ENCODE measurements at places on chromosomes 16 and 17.

DNA sequence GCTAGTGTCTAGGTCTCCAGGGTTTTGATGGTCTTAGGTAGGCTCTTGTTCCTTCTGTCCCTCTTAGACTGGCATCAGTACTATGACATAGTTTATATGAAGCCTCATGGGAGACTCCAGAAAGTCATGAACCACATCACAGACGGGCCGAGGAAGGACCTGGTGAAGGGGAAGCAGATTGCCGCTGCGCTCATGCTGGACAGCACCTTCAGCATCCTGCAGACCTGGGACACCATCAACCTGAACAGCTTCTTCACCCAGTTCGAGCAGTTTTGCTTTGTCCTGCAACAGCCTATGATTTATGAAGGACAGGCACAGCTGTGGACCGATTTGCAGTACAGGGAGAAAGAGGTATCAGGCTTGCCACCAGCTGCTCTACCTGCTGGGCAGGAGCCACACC, 34.0 kb downstream of the RNF213 start:
- DNase-seq: no peak

- DNase-seq: no peak
Observed at GRCh38 chr16:61313931-61314330, 722.3 kb downstream of the CDH8 start.

- no peak for DNase-seq
Observed at GRCh38 chr17:15516150-15516549, 47.1 kb downstream of the TVP23C start.

GRCh38 chr17:27945333-27945616, 52.1 kb upstream of the LYRM9 start:
- DNase-seq: no peak

GRCh38 chr17:4897198-4897687, 2.1 kb upstream of the C17orf107 start:
- no peak for DNase-seq

- no peak for DNase-seq
Observed at GRCh38 chr16:89089120-89089519, 4.5 kb upstream of the ACSF3 start.

- no peak for DNase-seq
Observed at GRCh38 chr16:19130852-19131824, 17.4 kb downstream of the ITPRIPL2 start.

DNA sequence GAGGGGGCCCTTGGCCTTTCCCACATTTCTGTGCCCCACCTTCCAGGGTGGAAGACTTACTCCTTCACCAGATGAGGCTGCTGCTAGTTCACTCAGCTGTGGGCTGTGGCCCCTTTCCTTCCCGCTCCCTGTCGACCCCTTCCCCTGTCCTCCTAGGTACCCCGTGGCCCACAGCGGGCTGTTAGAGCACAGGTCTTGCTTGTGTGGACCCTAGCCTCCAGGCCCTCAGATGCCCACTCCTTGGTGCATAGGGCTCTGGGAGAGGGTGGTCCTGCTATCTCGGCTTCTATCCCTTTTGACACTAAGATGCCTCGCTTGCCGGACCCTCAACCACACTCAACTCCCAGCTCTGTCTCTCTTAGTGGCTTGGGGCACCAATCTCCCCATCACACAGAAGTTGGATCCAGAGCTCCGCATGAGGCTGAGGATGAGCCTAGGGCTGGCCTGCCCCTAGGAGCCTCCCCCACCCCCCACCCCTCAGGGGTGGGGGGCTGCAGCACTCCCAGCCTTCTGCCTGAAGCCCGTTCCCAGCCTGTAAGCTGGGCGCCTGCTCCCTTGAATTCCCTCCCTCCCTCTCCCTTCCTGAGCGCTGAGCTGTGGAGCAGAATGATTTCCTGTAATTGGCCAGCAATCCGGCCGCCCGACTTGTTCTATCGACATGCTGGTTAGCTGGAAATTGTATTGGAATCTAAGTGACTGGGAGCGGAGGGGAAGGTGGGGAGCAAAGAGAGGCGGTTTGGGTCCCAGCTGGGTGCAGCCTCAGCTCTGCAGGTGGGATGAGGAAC, 30.9 kb downstream of the DCAKD start:
- no peak for DNase-seq

DNA sequence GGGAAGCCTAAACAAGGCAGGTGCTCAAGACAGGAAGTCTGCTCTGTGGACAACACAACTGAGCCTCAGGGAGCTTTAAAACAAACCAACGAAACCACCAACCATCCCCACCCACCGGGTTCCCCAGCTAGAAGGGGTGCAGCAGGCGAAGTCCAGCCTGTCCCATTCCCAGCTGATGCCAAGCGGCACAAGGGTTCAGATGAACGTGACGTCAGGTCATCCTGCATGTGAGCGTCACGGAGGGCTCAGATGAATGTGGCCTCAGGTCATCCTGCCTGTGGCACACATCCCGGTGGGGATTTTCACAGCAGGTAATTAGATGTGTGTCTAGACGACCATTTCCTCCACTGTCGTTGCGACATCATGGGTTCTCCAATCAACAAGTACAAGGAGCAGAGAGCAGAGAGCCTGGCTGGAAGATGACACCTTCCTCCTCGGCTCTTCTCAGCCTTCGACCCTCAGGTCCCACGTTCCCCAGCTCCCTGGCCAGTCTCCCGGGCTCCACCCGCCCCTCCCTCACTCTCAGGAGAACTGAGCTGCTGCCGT, 246.5 kb downstream of the FOXL1 start:
- DNase-seq: no peak

GRCh38 chr17:27793168-27793905, 7.0 kb downstream of the NOS2 start:
- no peak for DNase-seq

DNA sequence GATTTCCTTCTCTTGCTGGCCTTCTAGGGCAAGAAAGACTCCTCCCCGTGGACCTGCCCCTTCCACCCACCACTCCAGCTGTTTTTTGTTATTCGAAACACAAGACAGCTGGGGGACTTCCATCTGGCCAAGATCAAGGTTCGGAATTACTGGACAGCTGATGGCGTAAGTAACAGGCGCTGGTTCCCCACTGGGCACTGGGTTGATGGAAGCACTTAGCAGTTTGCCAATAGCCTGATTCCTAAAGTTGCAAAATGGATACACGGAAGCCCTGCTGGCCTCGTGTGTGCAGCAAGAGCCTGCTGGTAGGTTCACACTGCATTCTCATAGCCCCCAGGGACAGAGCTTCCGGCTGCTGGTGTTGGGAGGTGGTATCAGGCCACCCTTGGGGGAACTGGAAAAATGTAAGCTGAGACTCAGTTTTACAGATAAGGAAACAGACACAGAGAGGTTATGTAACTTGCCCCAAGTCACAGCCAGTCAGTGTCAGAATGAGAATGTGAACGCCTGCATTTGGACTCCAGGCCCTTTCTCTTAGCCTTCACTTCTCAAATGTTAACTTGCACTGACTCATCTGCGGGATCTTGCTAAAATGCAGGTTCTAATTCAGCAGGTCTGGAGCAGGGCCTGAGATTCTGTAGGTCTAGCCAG, 171.7 kb downstream of the KATNIP start:
- no peak for DNase-seq

DNA sequence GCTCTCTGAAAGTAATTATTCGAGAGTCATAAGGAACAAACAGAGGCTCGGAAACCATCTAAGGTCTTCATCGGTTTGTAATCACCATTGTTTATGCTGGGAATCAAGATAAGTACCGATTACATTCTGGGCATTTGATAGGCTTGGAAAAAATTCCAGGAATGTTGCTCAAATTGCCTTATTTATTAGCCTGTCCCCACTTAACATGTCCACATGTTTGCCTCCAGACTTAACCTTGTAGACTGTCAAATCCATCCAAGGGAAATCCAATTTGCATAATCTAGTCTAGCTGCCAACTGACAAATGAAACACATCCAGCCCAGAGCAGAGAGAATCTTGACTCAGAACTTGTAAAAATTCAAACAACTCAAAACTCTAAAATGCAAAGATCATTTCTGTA, 51.3 kb upstream of the TMC5 start:
- DNase-seq: no peak

DNA sequence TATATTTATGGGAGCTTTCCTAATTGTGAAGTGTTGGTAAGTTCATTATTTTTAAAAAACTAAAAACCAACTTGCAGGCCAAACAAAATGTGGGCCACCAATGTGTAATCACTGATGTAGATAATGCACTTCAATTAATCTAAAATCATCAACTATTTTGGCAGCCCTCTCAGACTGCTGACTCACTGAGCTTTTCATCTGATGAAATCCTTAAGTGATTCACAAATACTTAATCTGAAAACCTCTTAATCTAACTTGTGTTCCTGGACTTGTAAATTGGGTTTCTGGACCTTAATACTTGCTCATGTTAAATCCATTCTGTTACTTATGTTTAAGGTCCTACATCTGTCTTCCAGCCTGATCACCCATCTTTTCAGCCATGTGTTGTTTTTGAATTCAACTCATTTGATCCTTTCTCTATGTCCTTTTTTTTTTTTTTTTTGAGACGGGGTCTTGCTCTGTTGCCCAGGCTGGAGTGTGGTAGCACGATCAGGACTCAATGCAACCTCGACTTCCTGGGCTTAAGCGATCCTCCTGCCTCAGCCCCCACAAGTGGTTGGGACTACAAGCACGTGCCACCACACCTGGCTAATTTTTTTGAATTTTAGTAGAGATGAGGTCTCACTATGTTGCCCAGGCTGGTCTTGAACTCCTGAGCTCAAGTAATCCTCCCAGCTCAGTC, 39.0 kb downstream of the PRKCB start:
- DNase-seq: no peak

DNA sequence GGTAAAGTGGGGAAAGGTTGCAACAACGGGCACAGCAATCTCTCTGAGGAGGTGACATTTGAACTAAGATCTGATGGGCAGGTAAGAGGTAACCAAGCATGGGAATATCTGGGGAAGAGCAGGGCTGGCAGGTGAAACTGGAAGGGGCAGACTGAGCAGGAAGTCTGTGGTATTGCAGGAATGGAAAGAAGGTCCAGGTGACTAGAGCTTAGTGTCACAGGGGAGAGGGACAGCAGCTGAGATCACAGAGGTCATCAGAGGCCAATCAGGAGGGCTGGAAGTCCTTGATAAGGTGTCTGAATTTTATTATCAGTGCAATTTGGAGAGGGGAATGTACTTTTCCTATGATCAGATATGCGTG, 73.3 kb upstream of the DHX40 start:
- no peak for DNase-seq

DNA sequence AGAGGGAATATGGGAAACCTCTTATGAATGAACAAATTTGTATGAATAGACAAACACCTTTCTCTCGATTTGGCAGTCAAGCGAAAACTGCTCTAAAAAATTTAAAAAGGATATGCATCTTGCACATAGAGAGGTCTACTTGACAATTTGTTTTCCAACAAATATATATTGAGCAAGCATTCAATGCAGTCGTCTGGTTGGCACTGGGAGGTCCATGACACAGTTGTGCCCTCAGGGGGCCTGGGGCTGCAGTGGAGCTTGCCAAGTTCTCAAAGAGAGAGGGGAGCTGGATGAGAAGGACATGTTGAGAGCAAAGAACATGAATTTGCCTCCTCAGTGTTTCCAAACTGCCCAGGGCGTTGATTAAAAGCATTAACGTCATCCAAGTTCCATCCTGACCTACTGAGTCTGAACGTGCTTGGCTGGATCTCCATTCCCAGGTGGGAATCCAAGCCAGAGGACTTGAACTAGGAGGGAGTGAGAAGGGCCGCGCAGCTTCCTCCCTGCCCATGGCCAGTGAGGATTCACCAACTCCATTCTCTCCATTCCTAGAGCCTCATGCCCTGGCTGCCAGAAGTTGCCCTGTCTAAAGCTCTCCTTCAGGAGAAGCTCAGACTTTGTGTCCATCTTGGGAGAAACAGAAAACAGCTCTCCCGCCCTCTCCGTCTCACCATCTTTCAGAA, 24.5 kb downstream of the TBX2 start:
- DNase-seq: no peak

- DNase-seq: no peak
Observed at GRCh38 chr16:6081320-6081976, 983.9 kb upstream of the EEF2KMT start.

DNA sequence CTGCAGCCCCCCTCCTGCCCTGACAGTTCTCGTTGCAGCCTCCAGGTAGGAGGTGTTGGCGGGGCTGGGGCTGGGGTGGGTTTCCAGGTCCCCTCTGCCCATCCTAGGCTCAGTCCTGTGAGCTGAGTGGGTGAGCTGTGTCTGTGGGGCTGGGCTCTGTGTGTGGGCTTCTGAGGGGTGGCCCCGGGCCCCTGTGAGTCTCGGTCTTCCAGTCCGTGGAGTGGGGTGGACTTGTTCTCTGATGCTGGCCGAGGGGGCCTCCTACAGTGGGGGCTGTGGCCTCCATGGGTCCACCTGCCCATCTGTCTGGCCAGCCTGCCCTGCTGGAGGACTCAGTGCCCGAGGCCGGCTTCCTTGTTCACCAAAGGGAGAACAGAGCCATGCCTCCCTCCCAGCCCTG, 32.7 kb downstream of the SOX8 start:
- DNase-seq: no peak

- DNase-seq: no peak
Observed at GRCh38 chr16:83769397-83770008, 38.3 kb upstream of the HSBP1 start.

DNA sequence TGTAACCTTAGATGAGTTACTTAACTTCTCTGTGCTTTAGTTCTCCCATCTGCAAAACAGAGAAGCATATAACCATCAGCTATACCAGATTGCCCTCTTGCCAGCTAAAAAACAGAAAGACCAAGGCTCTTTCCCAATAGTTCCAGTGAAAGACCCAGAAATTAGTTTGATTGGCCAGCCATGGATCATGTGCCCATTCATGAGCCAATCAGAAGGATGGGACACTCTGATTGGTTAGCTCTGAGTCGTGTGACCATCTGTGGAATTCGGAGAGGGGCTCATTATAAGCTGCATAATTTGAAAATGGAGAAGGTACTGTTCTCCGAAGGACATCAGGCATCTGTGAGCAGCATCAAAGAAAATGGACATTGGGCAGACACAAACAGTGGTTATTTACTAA, 155.2 kb downstream of the ABCC12 start:
- DNase-seq: no peak

- DNase-seq: no peak
Observed at GRCh38 chr16:58109330-58109729, 19.9 kb downstream of the CFAP20 start.

DNA sequence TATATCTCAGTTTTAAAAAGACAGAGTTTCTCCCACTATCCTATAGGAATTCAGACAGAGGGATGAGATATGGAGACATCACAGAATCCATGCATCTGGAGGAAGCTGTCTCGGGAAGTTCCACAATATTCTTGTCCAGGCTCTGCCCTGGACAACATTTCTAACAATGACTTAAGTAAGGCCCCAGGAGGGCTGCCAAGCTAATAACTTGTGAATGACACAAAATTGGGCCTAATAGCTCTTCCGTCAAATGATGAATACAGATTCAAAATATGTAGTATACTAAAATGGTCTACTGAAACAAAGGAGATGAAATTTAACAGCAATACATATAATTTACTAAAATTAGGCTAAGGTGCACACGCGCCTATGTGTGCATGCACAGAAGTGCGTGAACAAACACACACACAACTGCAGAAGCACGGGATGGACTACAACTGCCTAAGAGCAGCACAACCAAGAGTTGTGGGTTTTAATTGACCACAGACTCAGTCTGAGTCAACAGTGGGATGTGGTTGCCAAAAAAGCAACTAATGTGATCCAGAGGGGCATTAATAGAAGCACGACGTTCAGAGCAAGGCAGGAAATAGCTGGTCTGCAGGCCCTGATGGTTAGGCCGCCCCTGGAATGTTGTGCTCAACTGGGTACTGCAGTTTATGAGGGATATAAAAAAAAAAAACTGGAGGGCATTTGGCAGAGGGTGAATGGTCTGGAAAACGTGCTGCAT, 26.3 kb upstream of the HS3ST2 start:
- DNase-seq: no peak

Data from stimulated activated CD8-positive, alpha-beta memory T cell treated with anti-CD3 and anti-CD28 coated beads, Interleukin-15, amount 100 ng/mL, for 48 hours (primary cell).